DMS53 (cell line): ENCODE measurements at places on chromosomes 1 and 21.

DNA sequence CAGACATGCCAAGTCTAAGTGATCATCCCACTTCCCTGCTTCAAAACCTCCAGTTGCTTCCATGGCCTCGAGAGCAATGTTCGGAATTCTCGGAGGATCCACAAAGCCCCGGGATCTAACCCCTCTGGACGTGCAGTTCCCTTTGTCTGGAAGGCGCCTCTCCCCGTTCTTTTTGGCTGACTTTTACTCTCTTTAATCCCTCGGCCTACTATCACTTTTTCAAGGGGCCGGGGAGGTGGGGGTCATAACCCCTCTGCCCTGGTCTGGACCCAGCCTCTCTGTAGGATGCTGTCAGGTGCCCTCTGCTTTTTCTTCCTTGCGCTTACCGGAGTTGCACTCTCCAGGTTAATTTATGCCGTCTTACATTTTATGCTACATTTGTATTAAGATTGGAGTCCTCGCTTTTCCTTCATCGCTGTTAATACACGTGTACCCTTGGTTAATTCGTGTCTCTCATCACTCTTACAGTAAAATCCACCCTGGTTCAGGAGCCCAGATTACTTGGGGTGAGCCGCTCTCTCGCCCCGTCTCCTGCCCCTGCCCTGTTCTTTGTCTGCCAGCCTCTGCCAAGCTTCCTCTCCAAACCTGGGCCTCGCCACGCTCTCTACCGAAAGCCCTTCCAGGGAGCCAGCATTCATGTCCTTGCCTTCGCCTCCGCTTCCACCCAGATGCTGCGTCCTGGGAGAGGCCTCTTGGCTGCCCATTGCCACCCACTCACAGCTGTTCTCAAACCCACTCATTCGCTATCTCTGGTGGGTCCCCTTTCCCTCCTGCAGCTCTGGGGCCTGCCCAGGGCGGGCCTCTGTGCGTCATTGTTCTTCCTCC is 448.6 kb downstream of the CAMTA1 start:
- no peak for DNase-seq

- DNase-seq: peak; percentile 16
These were observed 53.4 kb upstream of the BCAR3 start for GRCh38 chr1:93734999-93735398.

- peak; percentile 62 for DNase-seq
These were observed 32.9 kb downstream of the RAB3B start for GRCh38 chr1:51957618-51958017.

- DNase-seq: no peak
These were observed 50.6 kb upstream of the SLC45A1 start for GRCh38 chr1:8267307-8267706.

DNA sequence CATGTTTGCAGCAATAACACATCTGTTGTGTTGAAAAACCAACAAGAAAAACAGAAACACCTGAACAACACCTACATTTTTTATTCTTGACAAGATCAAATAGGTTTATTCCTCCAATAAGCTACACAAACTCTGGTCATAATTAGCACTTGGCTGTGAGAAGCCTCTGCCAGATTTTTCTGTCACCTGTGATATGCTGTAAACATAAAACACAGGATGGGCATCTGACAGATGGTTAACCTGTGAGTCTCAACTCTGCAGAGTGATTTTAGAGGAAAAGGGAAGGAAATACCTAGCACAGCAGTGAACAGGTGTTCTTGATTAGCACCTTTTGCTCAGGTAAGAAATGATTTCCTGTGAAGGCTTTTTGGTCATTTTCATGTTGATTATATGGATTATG is 175.4 kb upstream of the COA6 start:
- DNase-seq: no peak

GRCh38 chr1:232440325-232441035 is 189.5 kb downstream of the SIPA1L2 start:
- no peak for DNase-seq

DNA sequence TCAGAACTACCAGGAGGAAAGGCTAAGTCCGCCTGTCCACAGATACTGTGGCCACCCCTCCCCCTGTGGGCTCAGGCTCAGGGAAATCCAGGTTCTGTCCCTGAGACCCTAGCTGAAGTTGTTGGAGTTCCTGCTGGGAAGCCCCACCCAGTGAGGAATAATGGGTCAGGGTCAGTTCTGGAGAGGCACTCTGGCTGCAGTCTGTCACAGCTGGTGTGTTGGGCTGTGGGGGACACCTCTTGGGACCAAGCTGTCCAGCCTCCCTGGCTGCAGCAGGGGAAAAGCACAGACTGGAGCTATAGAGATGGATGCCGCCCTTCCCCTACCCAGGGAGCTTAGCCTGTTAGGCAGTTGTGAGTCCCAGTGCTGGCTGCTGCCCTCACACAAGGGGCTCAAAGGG is 65.1 kb upstream of the RGS21 start:
- DNase-seq: no peak

DNA sequence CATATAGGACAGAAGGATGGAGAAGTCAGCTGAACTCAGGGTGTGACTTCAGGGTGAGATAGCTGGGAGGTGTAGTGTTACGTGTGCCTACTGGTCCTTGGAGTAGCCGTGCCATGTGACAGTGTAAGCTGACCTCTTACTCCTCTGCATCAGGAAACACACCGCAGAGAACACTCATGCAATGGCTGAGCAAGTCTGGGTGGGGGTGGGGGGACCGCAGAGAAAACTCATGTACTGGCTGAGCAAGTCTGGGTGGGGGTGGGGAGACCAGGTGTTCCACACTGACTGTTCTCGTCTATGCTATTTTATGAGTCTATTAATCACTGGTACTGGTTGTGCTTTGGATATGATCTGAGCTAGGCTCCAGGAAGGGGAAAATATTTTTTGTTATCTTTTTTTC is 233.1 kb downstream of the PAPPA2 start:
- DNase-seq: peak; percentile 97

DNA sequence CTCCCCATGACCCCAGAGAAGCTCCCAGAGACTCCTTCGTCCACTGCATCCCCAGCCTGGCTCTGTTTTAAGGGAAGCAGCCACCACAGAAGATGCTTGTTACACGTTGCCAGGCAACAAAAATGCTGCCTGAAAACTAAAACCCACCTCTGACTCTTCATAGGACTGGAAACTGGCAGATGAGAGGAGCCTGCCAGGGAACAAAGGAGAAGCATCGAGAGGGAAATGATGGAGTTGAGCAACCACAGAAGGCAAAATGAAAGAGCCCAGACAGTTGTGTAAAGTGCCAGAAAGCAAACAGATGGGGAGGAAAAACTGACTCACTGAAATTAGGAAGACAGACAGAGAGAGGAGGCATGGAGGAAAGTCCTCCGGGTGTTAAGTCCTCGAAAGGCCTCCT is 118.4 kb downstream of the KCNN3 start:
- DNase-seq: peak; percentile 48

DNA sequence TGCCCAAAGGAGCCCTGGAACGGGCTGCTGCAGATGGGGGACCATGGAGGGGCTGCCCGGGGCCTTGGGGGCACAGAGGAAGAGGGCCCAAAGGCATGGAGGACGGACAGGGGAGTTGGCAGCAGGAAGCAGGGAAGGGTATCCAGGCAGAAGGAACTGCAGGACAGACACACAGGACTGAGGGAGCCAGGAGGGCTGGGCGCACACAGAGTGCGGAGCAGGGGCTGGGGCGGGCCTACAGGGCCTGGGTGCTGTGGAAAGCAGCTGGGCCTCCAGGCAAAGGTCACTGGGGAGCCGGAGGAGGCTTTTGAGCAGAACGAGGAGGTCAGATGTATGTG is 28.1 kb downstream of the KRTAP10-1 start:
- DNase-seq: no peak

GRCh38 chr21:43193651-43194302 is 25.0 kb downstream of the CRYAA start:
- DNase-seq: no peak

DNA sequence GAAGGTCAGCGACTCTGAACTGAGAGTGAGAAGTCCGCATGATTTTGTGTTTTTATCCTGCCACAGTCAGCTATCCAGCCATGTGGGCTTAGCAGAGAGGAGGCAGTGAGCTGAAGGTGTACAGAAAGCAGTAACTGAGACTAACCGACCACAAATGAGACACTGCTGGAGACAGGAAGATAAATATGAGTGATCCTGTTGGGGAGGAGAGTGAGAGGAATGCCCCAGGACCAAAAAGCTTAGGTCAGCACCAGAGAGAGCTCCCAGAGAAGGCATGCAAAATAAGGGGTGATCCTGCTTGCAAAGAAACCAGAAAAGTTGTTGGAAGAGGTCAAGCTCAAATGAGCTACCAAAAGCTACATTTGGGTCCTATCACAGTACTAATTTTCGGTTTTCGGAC is 63.7 kb downstream of the HLCS start:
- DNase-seq: no peak

- no peak for DNase-seq
These were observed 405.0 kb upstream of the POU3F1 start for GRCh38 chr1:38451541-38451993.

- peak; percentile 85 for DNase-seq
These were observed 46.3 kb upstream of the CACYBP start for GRCh38 chr1:174953285-174954072.

- peak; percentile 80 for DNase-seq
These were observed 49.8 kb downstream of the ACOT7 start for GRCh38 chr1:6343506-6344405.

- peak; percentile 76 for DNase-seq
These were observed 663 bp downstream of the ACOT7 start for GRCh38 chr1:6392809-6393399.

- peak; percentile 87 for DNase-seq
These were observed 39.7 kb downstream of the UBE2U start for GRCh38 chr1:64242895-64243756.

- no peak for DNase-seq
These were observed 310.1 kb upstream of the ADGRL2 start for GRCh38 chr1:81490614-81491013.

DNA sequence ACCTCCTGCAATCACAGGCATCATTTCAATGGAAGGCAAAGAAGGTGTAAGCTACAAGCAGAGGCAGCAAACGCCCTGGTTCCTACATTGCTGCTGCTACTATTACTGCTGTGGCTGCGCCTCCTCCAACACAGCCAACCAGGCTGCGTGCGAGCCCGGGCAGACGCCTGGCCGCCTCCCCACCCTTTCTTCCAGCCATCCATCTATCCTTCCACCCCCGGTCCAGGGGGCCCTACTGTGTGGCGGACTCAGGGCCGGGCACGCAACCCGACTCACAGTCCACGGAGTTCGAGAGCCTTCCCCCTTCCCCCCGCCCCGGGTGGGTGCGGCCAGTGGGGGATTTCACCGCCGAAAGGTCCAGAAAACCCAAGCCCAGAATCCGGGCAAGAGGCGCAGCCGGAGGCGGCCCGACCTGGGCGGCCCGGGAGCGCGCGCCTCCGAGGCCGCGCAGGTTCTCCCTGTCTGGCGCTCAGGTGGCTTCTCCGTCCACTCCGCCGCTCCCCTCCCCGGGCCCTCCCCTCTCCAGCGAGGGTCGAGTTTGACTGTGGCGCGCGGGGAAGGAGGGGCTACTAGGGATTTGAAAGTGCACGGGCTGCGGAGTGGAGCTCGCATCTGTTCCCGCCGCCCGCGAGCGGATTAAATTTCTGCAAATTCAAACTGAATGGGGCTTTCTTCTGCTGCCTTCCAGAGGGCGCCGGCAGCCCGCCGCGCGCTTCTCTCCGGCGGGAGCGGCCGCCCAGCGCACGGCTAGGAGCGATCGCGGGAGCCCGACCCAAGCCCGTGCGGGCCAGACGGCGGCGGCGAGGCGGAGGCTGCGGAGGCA is at the start of gene HUNK:
Gene HUNK (plus strand): TSS at position 569 of the 823 bp plus-strand sequence. CDS start 655 bp downstream, outside the sequence.
- DNase-seq: peak; percentile 79

- DNase-seq: no peak
These were observed 238.0 kb downstream of the NTNG1 start for GRCh38 chr1:107378866-107379265.

DNA sequence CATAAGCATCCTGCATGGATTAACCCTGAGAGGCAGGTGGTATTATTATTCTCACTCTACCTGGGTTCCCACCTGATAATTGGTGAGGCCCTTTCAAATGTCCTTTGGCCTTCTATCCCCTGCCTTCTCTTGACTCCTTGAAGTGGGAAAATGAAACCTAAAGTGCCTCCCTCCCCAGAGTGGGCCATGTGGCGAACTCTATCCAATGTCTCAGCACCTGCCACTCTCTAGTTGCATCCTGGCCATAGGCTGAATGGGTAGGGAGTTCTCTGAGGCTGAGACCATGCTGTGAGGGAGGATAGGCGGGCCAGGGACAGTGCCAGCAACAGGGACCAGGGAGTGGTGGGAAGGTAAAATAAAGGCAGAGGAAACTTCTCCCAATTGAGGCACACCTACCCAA is 35.3 kb downstream of the ELF3 start:
- DNase-seq: peak; percentile 96

- no peak for DNase-seq
These were observed 25.6 kb downstream of the HHIPL2 start for GRCh38 chr1:222522105-222522915.

GRCh38 chr1:82598337-82598736 is 797.6 kb downstream of the ADGRL2 start:
- DNase-seq: no peak

DNA sequence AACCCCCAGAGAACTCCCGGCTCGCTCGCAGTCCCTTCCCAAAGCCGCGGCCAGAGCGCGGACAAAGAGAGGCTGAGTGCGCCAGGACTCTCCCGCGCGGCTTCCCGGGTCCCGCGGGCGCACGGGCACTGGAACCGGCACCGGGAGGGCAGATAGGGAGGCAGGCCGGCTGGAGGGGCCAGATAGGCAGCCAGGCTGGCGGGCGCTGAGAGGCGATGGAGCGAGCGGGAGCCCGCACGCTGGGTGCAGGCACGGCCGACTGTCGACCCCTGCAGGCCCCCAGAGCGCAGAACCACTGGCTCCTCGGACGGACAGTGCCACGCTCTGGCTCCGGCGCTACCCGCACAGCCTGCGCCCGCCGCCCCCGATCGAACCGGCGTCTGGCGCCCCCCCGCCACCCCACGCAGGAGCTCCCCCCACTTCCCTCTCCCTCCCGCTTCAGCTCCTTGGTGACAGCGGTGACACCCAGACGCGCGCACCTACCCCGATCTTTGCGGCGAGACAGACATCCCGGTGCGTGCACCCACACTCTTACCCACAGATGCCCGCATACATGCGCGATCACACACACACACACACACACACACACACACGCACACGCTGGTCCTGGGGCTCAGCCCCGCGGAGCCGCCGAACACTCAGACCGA is 534 bp downstream of the SLC6A9 start:
- DNase-seq: peak; percentile 85

DNA sequence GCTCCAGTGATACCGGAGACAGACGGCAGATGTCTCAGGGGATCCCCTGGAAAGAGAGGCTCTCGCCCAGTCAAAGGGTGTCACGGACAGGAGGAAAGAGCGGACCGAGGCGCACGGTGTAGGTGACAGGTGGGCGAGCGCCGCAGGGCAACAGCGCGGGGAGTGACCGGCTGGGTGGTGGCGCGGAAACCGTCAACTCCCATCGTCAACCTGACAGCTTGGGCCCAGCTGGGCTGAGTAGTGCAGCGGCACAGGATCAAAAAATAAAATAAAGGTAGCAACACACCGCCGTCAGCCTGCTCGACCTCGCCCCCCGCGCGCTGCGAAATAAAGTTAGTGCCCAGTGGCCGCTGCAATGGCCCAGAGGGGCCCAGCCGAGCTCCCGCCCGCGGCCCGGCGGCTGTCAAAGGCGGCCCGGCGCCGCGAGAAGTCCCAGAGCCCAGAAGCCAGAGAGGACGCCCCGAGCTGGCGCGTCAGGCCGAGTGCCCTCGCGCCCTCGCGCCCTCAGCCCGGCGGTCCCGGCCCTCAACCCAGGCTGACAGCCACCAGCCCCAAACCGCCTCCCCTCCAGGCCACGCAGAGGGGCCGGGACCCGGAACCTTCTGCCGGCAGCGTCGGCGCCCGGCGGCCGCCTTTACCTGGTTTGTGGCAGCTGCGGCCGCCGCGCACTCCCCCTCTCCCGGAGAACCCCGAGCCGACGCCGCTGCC is at the start of gene LYST:
Gene LYST (minus strand): TSS at position 702 of the 708 bp plus-strand sequence. CDS start 36,489 bp downstream, outside the sequence.
- DNase-seq: peak; percentile 91
